Posterior cingulate gyrus (tissue), 11 donors: ENCODE measurements at places on chromosomes 3 and 15.

- DNase-seq, result peak; percentile 87
Measured at GRCh38 chr15:68271854-68272471, 5.6 kb upstream of the FEM1B start.

GRCh38 chr3:145952536-145952935 is 208.4 kb downstream of the PLOD2 start:
- DNase-seq, result no peak

DNA sequence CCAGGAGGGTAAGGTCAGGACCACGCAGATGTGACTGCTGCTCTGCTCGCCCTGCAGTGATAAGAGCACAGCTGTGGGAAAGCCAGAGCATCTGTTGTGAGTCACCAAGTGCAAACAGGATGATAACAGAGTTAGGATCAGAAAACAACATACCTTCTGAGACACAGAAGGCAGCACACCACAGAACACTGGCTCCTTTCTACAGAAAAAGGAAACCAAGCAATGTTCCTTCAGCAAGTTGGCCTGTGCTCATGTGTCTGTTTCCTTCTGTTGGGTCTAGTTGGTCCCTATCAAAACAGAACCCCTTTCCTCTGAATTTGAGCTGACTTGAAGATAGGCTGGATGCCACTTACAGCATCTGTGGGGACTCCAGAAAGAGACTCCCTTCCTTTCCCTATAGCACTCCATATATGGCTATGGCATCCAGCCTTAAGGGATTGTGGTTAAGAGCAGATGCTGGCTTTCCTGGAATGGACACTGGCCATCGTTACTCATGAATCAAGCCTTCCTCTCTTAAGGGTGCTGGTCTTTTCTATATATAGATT is 440.7 kb upstream of the THBS1 start:
- DNase-seq, result no peak

- DNase-seq, result no peak
Measured at GRCh38 chr3:12924437-12924836, 83.1 kb upstream of the RPL32 start.

DNA sequence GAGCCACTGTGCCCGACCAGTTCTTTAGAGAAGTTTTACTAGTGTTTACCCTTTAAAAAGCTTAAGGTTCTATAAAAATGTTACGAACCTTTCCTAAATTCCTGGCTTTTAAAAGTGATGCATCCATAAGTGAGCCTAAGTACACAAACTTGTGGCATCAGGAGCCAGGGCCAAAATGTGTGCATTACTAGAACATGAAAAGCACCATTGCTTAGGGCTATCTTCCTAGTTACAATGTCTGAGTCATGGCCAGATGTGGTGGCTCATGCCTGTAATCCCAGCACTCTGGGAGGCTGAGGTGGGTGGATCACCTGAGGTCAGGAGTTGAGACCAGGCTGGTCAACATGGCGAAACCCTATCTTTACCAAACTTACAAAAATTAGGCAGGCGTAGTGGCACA is 39.9 kb downstream of the LEO1 start:
- no peak for DNase-seq

DNA sequence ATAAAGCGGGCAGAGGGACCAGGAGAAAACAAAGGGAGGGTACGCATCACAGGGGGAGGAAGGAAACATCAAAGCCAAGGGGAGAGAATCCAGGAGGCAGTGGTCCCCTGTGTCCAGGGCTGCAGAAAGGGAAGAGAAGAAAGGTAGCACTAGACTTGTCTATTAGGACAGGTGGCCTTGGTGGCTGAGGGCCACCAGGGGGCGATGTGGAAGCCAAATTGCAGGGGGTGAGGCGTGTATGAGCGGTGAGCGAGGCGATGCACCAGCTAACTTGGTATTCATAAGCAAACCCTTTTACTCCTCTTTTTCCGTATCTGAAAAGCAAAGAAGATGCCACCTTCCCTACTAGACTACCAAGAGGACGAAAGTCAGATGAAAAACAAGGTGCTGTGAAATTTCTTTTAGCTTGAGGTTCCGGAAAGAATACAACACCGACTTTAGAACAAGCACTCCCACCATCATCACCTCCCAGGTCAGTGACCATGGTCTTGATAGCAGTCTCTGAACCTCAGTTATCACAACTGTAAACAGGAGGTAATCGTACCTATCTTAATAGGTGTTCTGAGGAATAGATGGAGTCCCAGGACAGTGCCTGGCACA is 654.4 kb upstream of the ADAMTS9 start:
- DNase-seq, result no peak

GRCh38 chr15:67967871-67968431 is 86.2 kb upstream of the PIAS1 start:
- DNase-seq, result peak; percentile 63

GRCh38 chr3:46010519-46011113 is 15.0 kb upstream of the FYCO1 start:
- DNase-seq, result no peak

DNA sequence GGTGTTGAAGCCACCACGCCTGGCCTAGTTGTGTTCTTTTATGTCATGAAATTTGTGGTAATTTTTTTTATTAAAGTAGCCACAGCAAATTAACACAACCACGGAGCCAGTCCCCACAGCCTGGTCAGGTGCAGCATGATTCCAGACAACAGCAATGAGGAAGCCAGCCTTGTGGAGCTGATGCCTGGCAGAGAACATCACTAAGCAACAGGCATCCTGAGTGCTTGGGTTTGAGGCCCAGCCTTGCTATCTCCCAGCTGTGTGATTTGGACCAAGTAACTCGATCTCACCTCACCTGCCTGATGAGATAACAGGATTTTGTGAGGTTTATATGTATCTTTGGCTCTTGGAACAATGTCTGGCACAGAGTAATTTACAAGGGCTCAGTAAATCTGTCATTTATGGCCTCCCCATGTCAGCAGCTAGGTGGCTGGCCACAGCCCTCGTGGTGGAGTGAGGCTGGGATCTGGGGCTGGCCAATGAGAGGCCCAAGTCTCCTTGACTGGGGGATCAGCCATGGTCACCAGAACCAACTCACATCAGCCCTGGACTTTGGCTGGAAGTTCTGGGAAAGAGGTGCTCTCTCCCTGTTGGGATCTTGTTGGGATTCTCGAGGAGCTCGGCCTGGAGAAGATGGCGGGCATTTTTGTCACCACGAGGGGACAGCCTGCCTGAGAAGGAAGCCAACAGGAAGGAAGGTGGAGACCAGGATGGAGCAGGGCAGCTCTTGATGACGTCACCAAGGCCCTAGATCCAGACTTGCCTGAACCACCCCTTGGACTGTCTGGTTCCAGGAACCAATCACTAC is 22.8 kb upstream of the FLNB start:
- DNase-seq, result peak; percentile 24

DNA sequence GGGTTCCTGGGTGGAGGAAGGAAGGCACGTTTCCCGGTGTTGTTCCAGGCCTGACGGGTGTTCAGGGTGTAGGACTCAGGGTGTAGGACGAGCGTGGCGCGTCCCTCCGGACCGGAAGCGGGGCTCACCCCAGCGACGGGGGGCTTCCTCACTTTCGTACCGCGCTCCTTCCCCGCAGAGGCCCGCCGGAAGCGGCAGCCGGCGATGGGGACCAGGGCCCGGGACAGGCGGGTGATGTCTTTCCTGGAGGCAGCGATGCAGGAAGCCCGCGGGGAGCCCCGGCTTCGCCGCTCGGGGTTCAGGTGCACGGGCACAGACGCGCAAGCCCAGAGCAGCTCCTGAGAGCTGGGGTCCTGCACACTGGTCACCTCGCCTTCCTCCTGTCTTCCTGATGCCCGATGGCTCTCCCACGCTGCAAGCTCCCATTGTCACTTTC is 13.4 kb downstream of the FOXL2NB start:
- DNase-seq, result no peak

DNA sequence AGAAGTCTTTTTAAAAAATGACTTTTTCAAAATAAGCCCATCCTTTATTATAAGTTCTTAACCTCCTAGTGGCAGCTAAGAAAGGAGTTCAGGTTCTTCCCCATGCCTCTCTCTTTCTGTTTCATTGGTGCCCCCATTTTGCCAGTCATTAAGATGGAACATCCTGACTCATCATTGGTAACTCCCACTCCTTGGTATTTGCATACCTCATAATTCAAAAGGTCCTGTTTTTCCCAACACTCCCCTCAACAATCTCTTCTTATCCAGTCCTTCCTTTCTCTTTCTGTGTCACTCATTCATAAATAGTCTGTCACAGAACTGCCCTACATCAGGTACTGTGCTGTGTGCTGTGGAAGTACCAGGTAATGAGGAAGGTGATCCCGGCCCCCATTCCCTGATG is 394.0 kb downstream of the FOXP1 start:
- DNase-seq, result no peak
